ENCODE measurements at places on chromosomes 5 and 9.

DNA sequence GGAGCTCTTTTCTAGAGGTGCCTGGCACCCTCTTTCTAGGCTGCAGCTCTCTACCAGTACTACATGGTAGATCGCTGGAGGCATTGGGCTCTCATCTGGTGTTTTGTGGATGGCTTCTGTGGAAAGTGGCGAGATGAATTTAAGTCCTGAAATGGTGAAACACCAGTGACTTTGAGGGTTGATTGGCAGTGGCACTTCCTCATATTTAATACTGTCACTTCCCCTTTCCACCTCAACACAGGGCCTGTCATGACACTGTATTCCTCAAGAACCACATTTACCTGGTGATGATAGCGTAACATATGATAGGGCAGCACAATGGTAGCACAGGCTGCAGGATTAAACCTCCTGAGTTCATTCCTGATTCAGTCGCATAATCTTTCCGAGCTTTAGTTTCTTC, 132.1 kb downstream of the KDM4C start:
- no peak for DNase-seq

DNA sequence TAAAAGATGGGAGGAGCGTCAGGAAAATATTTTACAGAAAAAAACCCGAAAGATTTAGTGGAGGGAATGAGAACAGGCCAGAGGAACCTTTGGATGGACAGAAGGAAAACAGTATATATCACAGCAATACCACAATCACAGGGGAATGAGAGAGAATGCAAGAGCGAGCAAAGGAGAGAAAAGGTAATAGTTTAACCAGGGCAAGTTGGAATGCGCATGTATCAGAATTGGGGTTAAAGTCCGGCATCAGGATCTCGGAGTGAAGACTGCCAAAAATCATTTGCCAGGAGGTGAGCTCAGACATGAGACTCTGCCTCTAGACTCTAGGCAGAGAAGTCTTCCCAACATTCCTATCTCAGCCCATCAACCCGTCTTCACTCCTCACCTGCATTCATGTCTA, 36.8 kb downstream of the PCDHGC5 start:
- DNase-seq: no peak

- DNase-seq: no peak
Measured at GRCh38 chr5:18141222-18141621, 507.0 kb downstream of the TAF11L14 start.

GRCh38 chr5:166031926-166032325, 2259.5 kb upstream of the WWC1 start:
- no peak for DNase-seq

DNA sequence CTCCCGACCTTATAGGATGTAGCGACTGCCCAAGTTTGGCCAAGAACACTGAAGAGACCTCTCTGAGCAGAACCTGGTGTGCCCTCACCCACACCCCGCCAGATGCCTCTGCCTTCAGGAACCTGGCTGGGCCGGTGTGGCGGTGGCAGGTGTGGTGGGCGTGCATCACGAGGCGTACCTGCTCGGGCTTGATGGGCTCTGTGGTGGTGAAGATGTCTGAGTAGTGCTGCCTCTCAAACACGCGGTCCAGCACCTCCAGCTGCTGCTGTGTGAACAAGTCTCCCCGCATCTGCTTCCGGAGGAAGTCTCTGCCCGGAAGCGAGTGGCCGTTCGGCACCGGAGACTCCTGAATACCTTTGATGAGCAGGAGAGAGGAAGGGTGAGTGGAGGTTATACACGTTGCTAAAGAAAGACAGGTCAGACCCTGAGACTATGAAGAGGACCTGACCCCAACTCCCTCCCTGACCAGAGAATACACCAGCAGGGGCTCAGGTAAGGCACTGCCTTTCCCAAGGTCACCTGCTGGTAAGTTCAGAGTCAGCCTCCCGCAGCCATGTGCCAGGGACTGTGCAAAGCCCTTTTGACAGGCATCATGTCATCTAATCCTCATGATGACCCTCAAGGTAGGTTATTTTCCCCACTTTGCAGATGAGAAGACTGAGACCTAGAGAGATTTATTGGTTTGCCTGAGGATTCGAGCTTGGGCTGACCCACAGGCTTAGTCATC, 67.5 kb downstream of the PAX5 start:
- no peak for DNase-seq

DNA sequence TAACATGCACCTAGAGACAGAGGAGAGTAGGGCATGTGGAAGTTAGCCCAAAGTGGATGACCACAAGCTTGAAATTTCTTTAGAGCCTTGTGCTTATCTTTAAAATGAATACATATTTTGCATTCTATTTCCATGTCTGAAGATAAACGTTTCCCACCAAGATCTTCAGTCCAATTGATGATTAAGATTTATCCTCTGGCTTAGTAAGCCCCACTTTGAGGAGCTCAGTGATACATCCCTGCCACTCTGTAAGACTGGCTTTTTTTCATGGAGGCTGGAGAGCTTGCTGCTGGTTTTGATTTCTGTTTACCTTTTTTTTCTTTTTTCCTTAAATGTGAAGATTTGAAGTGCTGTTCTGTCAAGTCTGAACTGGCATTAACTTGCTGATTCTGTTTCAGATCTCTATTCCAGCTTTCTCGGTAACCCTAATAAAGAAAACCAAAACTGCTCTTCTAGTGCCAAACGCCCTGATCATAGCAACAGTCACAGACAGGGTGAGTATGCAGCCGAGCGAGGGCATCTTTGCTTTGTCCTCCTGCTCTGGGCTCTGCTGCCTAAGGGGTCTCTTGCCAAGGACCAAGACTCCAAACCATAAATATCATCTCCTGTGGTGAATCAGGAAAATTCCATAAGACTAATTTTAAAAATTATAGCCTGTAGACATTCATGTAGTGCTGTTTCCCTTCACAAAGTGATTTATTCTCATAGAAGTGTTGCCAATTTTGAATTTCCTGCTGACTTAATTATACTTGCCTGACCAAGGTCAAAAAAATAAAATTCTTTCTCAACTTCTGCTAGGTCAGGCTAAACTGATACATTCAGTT, 54.3 kb downstream of the GRAMD2B start:
- no peak for DNase-seq

DNA sequence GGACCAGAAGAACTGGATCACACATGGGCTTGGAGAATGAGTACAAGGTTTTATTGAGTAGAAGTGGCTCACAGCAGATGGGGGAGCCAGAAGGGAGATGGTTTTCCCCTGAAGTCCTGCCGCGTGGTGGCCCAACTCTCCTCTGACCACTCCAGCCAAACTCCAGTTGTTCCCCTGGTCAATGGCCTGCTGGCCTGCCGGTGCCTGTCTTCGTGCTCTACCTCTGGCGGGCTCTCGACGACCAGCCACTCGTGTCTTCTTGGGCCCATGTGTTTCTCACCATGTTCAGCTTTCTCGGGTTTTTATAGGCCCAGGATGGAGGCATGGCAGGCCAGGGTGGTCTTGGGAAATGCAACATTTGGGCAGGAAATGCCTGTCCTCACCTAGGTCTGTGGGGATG, 519.6 kb downstream of the CYLC2 start:
- no peak for DNase-seq

DNA sequence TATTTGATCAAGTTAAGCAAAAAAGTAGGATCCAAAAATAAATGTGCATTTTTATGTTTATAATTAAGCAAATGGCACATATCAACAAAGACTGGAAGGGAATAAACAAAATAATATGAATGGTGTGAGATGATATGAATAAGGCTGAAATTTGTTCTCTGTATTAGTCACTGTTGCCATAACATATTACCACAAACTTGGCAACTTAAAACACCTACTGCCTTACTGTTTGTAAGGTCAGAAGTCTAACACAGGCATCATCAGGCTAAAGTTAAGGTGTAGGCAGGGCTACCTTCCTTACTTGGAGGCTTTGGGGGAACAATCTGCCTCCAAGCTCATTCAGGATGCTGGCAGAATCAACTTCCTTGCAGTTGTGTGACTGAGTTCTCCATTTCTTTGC, 19.3 kb downstream of the PGGT1B start:
- no peak for DNase-seq

DNA sequence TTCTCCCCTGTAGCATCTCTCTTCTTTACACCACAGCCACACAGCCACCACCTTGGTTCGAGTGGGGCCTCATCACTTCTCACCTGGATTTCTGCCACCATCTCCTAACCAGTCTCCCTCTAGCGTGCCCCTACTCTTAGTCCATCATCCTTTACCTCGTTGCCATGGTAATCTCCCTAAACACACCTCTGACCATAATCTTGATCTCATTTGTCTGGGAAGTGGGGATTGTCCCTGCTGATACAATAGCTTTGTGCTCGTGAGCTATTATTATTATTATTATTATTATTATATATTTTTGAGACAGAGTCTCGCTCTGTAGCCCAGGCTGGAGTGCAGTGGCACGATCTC, 76.5 kb upstream of the HSPA9 start:
- DNase-seq: no peak

- DNase-seq: no peak
Measured at GRCh38 chr5:135243556-135244285, 155.3 kb downstream of the MACROH2A1 start.

DNA sequence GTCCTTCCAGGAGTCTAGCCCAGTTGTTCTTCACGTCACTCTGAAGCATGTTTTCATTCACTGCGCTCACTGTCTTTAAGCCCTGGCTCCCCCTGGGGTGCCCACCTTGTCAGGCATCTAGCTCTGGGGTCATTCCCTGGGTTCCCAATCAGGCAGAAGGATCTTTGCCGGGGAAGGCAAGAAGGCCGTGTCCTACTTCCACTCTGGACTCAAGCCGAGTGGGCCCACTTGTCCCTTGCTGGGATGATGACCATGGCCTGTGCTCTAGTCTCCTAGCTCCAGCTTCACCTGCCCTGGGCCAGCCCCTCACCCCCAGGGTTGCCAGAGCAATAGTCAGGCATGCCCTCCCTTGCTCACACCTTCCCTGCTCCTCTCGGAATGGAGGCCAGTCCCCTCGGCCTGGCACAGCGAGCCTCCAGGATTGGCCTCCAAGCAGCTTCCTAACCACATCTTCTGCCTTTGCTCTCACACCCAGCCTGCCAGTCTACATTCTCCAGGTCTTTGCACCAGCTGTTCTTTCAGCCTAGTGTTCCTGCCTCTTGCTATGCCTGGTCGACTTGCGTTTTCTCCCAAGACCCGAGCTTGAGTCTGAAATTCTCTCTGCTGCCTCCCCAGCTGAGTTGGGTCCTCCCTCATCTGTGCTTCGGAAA, 32.2 kb upstream of the PSD2 start:
- DNase-seq: no peak

- no peak for DNase-seq
Measured at GRCh38 chr5:137035480-137035878, 463.6 kb downstream of the SPOCK1 start.

DNA sequence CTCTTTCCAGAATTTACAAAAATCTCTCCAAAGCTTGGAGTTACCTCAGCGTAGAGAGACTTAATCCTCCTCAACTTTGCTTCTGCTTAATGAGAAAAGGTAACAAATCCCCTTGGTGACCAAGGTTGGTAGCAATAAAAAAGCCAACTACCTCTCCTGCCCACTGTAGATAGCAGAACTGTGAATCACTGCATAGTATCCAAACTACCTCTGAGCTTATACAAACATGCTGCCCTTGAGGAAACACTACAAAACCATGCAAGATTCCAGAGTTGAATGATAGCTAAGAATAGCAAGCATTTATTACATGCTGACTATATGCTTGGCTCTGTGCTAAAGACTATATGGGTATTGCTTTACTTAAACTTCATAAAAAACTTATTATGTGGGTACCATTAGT, 2.8 kb upstream of the ADAMTS12 start:
- no peak for DNase-seq

GRCh38 chr9:32414856-32415255, 30.4 kb downstream of the ACO1 start:
- DNase-seq: no peak

GRCh38 chr5:159262472-159262858, 625 bp upstream of the UBLCP1 start:
- peak; percentile 30 for DNase-seq

DNA sequence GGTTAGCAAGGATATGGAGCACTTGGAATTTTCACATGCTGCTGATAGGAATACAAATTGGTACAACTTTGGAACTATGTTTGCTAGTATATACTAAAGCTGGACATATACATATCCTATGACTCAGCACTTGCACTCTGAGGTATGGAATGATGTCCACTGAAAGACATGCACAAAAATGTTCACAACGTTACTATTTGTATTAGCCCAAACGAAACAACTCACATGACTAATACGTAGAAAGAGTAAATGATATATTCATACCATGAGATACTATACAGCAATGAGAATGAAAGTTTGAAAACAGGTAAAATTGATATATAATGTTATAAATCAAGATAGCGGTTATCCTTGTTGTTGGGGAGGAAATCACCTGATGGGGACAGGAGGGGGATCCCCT, 45.5 kb upstream of the CDC42SE2 start:
- no peak for DNase-seq

- DNase-seq: no peak
Measured at GRCh38 chr9:38523121-38523520, 97.3 kb downstream of the ANKRD18A start.

GRCh38 chr9:22157276-22157675, 148.2 kb upstream of the CDKN2B start:
- no peak for DNase-seq

DNA sequence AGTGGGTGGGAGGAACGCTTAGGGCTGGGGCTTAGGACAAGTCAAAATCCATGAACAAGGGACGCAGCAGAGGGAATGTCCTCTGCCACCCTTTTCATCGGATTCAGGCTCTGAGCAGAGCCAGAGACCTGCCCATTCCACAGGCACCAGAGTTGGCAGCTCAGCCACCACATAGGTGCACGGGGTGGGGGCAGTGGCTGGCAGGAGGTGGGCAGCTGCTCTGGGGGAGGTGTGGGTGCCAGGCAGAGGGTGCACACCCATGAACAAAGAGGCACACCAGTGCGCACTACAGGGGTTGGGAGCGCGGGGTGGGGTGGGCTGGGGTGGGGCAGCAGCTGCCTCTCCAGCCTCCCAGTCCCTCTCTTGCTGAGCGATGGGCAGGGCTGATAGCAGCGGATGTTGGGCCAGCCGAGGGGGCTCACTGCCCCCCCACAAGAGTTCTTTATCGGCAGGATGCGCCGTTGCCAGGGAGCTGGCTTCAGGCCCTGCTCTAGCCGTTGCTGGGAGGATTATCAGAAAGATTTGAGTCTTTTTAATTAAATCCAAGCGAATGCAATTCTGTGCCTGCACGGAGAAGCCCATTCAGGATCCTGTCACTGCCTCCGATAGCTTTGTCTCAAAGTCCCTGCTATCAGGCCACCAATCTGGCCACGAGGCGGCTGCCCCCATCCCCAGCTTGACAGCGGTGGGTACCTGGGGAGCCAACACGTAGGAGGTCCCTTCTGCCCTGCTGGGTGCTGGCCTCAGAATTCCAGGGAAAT, 64.3 kb upstream of the LMX1B start:
- no peak for DNase-seq

GRCh38 chr5:2174538-2174937, 291.8 kb upstream of the IRX4 start:
- no peak for DNase-seq
